ENCODE measurements at places on chromosomes 2 and 18.

GRCh38 chr2:218832081-218832480 is 478 bp upstream of the PRKAG3 start:
- DNase-seq: no peak

- DNase-seq: no peak
Observed at GRCh38 chr18:29003194-29003593, 826.3 kb upstream of the CDH2 start.

DNA sequence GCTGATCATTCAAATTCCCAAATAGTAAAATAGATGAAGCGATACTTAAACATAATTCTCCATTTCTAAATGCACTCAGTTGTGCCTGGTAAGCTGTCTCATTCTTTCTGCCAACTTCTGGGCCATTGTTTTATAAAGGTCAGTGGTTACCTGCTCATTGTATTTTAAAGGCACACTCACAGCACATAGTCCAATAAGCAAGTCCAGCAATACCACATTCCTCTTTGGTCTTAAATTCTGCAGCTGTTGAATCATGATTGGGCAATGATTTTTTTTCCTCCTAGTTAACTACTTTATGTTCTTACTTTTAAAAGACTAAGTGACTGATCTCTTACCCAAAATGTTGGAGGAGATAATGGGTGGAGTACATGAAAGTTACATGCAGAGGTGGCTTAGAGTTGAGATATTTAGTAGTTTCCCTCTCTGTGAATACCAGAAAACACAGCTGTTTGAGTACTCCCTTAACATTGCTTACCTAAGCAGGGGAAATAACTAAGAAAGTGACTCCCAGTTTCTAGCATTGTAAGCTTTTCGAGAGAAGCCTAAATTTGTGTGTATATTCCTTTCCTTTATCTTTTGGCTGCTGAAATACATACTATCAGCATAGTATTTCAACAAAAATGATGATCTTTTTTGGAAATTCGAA is 220.7 kb downstream of the CAMKMT start:
- DNase-seq: no peak

GRCh38 chr18:80074697-80075096 is 34.4 kb upstream of the ADNP2 start:
- no peak for DNase-seq

DNA sequence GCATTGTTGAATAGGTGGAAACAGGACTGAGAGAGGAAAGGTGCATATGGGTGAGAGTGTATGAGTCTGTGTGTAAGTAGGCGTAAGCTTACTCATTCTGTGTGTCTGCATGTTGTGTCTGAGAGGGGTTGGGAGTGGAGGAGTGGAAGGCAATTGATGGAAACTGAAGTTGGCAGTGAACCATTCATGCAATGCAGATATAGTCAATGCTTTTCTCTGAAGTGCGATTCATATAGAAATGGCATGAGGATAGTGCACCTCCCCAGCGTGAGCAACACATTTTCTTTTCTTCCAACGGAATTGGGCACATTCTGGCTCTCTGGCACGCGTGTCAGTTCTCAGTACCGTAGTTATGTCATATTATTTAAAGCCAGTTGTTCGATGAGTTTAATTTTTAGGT is 250.5 kb downstream of the NYAP2 start:
- no peak for DNase-seq

GRCh38 chr2:129797489-129798300 is 181.8 kb upstream of the RAB6C start:
- DNase-seq: no peak

- DNase-seq: no peak
Observed at GRCh38 chr2:90221300-90221651, 1529.8 kb downstream of the RPIA start.

DNA sequence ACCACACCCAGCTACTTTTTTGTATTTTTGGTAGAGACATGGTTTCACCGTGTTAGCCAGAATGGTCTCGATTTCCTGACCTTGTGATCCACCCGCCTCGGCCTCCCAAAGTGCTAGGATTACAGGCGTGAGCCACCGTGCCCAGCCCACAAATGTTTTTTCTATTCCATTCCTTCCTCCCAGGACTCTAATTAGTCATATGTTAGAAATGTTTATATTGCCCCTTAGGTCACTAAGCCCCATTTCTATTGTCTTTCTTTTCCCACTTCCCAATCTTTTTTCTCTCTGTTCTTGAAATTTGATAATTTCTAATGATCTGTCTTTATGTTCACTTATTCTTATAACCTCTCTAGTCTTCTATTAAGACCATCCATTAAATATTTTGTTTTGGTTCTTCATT is 31.3 kb upstream of the CDCA7 start:
- no peak for DNase-seq

DNA sequence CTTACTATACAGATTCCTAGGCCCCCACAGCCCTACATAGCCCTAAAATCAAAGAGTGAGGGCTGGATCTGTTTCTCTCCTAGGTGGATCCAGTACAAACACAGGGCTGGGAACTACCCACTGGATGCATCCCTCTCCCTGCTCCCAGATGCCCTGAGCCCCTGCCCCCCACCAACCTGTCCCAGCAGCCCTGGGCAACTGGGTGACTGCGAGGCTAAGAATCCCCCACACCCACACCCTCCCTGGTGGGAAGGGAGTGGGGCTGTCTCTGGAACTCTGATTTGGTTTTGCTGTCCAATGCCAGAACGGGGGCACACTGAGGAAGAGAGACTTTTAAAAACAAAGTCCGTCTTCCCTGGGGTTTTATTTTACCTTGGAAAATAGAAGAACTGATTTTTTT is 113.1 kb downstream of the SMAD7 start:
- no peak for DNase-seq

Data from HuH-7 (cell line).